ENCODE measurements at places on chromosomes 2 and 18.

GRCh38 chr2:60528281-60529020 lies 25.0 kb downstream of the BCL11A start:
- no peaks in the 10 kb centered on the region for H3K27me3 ChIP-seq
- no peak for DNase-seq
- H3K36me3 ChIP-seq, result no peaks in the 10 kb centered on the region
- H3K4me1 ChIP-seq, result no peaks in the 10 kb centered on the region
- H3K4me3 ChIP-seq, result no peak overlapping the region
- H3K27ac ChIP-seq, result no peak overlapping the region

- DNase-seq, result no peak
- no peaks in the 10 kb centered on the region for H3K36me3 ChIP-seq
- no peak overlapping the region for H3K4me3 ChIP-seq
- H3K4me1 ChIP-seq, result peaks cover 40% of the 10 kb centered on the region
- H3K27me3 ChIP-seq, result no peaks in the 10 kb centered on the region
These were observed 16.9 kb upstream of the ILKAP start for GRCh38 chr2:238220274-238220891.

GRCh38 chr2:237692601-237693290 lies 65.4 kb downstream of the LRRFIP1 start:
- DNase-seq, result no peak
- H3K27ac ChIP-seq, result peak overlapping the region; percentile 94
- no peaks in the 10 kb centered on the region for H3K4me1 ChIP-seq

GRCh38 chr2:37730037-37730818 lies 58.8 kb upstream of the CDC42EP3 start:
- no peaks in the 10 kb centered on the region for H3K36me3 ChIP-seq
- H3K27ac ChIP-seq, result no peak overlapping the region
- DNase-seq, result no peak

DNA sequence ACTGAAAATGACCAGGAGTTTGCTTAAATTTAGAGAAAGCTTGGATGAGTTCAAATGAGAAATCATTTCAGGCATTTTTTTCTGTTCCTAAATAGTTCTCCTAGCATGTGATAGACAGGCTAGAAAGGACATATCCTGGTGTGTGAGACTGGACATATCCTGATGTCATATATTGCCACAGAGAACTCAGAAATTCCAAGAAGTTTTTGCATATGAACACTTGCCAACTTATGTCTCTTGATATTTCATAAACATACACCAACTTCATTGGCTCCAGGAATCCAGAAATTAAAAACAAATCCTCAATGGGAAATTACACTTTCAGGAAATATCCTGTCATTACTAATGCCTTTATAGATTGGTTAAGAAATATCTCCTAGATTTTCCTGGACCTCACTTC lies 2.9 kb upstream of the SERPINB4 start:
- DNase-seq, result no peak
- H3K36me3 ChIP-seq, result no peaks in the 10 kb centered on the region
- H3K4me3 ChIP-seq, result no peak overlapping the region
- H3K27me3 ChIP-seq, result no peaks in the 10 kb centered on the region

- H3K27me3 ChIP-seq, result no peaks in the 10 kb centered on the region
- no peak overlapping the region for H3K27ac ChIP-seq
- no peaks in the 10 kb centered on the region for H3K36me3 ChIP-seq
- H3K4me3 ChIP-seq, result no peak overlapping the region
These were observed 38.6 kb upstream of the NOTO start for GRCh38 chr2:73163483-73164367.

DNA sequence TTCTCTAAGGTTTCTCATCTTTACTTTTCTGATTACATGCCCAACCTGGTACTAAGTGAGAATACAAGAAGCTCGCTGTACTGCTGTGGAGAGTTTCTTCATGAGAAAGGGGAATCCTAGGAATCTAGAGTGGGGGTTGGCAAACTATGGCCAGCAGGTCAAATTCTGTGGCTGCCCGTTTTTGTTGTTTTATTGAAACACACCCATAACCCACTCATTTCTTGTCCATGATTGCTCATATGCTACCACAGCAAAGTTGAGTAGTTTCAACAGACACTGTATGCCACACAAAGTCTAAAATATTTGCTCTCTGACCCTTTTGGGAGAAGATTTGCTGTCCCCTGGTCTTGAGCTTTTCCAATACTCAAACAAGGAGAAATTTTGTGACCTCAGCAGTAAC lies 58.8 kb downstream of the C2orf74 start:
- peaks cover 57% of the 10 kb centered on the region for H3K36me3 ChIP-seq
- no peak for DNase-seq
- H3K27me3 ChIP-seq, result no peaks in the 10 kb centered on the region
- no peak overlapping the region for H3K4me3 ChIP-seq
- no peak overlapping the region for H3K27ac ChIP-seq

DNA sequence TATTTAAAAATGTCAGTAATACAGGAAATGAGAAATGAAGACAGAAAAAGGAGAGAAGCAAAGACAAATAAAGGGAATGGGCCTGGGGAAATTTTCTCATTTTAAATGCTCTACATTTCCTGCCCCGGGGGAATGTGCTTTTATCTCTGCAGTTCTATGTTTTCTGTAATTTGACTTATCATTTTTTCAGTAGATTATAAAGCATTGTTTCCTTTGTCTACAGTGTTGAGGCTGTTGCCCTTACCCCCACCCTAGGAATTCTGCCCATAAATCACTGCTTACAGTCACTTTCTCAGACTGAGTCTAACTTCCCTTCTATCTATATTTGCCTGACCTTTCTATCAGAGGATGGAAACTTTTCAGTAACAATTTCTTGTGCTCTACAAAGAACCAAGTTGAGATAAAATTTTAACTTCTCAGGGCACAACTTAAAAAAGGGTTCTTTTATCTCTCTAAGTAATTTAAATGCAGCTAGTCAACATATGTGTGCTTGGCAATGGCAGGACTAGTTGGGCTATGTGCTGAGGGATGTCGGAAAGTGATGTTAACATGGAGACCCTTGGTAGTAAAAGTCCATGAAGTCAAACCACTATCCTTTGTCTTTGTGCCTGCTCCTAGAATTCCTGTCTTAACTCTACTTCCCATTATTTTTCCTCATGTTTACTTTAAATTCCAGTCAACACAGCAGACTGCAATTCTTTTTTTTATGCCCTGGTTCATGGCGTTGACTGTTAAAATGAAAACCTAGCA lies 146.5 kb upstream of the MMADHC start:
- H3K4me1 ChIP-seq, result peaks cover 14% of the 10 kb centered on the region
- H3K27ac ChIP-seq, result no peak overlapping the region
- DNase-seq, result no peak
- no peaks in the 10 kb centered on the region for H3K36me3 ChIP-seq

GRCh38 chr2:105674859-105675541 lies 69.7 kb upstream of the NCK2 start:
- no peaks in the 10 kb centered on the region for H3K4me1 ChIP-seq
- no peak overlapping the region for H3K27ac ChIP-seq
- no peak for DNase-seq
- H3K4me3 ChIP-seq, result no peak overlapping the region

GRCh38 chr2:182977463-182977862 lies 60.8 kb downstream of the NCKAP1 start:
- no peak for DNase-seq
- no peaks in the 10 kb centered on the region for H3K4me1 ChIP-seq
- no peaks in the 10 kb centered on the region for H3K27me3 ChIP-seq
- H3K4me3 ChIP-seq, result no peak overlapping the region

GRCh38 chr2:236558993-236559978 lies 10.3 kb upstream of the ACKR3 start:
- H3K36me3 ChIP-seq, result no peaks in the 10 kb centered on the region
- H3K4me1 ChIP-seq, result no peaks in the 10 kb centered on the region
- H3K27me3 ChIP-seq, result no peaks in the 10 kb centered on the region
- H3K4me3 ChIP-seq, result no peak overlapping the region

DNA sequence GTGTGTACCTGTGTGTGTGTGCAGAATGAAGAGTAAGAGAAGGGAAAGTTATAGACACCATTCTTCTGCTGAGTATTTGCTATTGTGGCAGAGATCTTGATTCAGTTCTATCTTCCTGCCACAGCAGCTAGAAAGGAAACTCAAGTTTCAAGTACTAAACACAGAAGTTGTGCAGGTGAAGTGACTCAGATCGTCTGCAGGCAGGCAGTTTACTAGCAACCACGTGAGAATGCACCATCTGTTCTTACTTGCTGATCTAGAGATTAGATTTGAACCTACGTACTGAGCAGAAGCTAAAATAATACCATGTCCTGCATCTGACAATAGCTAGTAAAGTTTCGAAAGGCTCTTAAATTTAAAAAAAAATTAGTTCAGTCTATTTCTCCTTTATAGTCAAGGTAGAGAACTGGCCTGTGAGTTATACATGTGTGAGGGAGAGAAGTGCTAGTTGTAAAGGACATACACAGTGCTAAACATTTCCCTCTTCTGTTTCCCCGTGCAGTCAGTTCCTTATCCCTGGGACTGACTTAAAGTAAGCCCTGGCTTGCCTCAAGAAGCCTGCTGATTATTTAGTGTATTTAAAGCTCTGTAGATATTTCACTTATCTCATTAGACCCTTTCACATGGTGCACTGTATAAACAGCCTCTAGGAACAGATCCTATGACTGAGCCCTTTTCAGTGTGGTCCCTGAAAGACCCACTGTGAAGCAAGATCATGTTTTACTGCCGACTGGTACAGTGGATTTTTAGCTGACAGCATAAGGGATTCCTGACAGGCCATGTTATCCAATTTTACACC lies 45.0 kb downstream of the SLC38A11 start:
- H3K36me3 ChIP-seq, result no peaks in the 10 kb centered on the region
- no peaks in the 10 kb centered on the region for H3K27me3 ChIP-seq
- DNase-seq, result no peak
- H3K4me1 ChIP-seq, result no peaks in the 10 kb centered on the region
- H3K27ac ChIP-seq, result no peak overlapping the region

GRCh38 chr18:2223449-2223848 lies 347.9 kb downstream of the METTL4 start:
- no peaks in the 10 kb centered on the region for H3K27me3 ChIP-seq
- H3K4me1 ChIP-seq, result no peaks in the 10 kb centered on the region
- no peak for DNase-seq
- H3K4me3 ChIP-seq, result peak overlapping the region; percentile 39

- H3K27me3 ChIP-seq, result no peaks in the 10 kb centered on the region
- no peak for DNase-seq
- peak overlapping the region; percentile 33 for H3K4me3 ChIP-seq
These were observed 4.3 kb downstream of the COL3A1 start for GRCh38 chr2:188978291-188979081.

GRCh38 chr2:201907563-201907881 lies 101.2 kb downstream of the CDK15 start:
- no peak overlapping the region for H3K4me3 ChIP-seq
- H3K36me3 ChIP-seq, result no peaks in the 10 kb centered on the region
- no peak for DNase-seq

- H3K36me3 ChIP-seq, result no peaks in the 10 kb centered on the region
- no peak overlapping the region for H3K4me3 ChIP-seq
- H3K4me1 ChIP-seq, result peaks cover 18% of the 10 kb centered on the region
- DNase-seq, result no peak
- H3K27me3 ChIP-seq, result no peaks in the 10 kb centered on the region
- H3K27ac ChIP-seq, result no peak overlapping the region
These were observed 5.6 kb downstream of the METTL5 start for GRCh38 chr2:169819106-169819505.

DNA sequence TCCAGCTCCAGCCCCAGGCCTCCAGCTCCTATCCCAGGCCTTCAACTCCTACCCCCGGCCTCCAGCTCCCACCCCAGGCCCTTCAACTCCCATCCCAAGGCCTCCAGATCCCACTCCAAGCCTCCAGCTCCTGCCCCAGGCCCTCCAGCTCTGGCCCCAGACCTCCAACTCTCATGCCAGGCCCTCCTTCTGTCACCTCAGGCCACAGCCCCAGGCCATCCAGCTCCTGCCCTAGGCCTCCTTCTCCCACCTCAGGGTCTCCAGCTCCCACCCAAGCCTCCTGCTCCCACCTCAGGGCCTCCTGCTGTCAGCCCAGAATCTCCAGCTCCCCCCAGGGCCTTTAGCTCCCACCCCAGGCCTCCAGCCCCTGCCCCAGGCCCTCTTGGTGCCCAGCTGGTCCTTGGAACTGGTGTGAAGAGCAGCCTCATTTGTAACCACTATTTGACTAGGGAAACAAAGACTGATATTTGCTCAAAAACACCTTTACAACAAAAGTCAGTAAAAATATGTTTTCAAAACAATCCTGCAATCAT lies 67.8 kb upstream of the SALL3 start:
- no peaks in the 10 kb centered on the region for H3K36me3 ChIP-seq
- no peaks in the 10 kb centered on the region for H3K4me1 ChIP-seq
- no peak overlapping the region for H3K4me3 ChIP-seq
- no peak overlapping the region for H3K27ac ChIP-seq
- DNase-seq, result no peak

GRCh38 chr2:188285049-188285448 lies 6.6 kb upstream of the GULP1 start:
- H3K4me3 ChIP-seq, result no peak overlapping the region
- no peaks in the 10 kb centered on the region for H3K36me3 ChIP-seq
- no peak for DNase-seq
- no peaks in the 10 kb centered on the region for H3K27me3 ChIP-seq
- no peak overlapping the region for H3K27ac ChIP-seq
- H3K4me1 ChIP-seq, result no peaks in the 10 kb centered on the region

DNA sequence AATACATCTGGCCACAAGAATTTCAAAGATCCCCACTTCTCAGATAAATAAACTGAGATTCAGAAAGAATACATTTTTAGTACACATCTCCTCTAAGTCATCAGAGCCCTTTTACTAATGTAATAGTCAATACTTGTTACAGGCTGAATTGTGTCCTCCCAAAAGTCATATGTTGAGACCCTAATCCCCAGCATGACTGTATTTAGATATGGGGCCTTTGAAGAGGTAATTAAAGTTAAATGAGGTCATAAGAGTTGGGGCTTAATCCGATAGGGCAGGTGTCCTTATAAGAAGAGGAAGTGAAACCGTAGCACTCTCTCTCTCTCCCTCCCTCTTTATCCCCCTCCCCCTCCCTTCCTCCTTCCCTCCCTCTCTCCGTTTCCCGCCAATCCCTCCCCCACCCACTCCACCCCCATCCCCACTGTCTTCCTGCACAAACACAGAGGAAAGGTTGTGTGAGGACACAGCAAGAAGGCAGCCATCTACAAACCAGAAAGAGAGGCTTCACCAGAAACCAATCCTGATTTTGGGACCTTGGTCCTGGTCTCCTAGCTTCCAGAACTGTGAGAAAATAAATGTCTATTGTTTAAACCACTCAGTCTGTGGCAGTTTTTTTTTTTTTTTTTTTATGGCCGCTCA lies 66.6 kb upstream of the ZNF397 start:
- peaks cover 17% of the 10 kb centered on the region for H3K4me1 ChIP-seq
- no peaks in the 10 kb centered on the region for H3K36me3 ChIP-seq
- DNase-seq, result no peak
- no peak overlapping the region for H3K4me3 ChIP-seq
- no peaks in the 10 kb centered on the region for H3K27me3 ChIP-seq
- peak overlapping the region; percentile 22 for H3K27ac ChIP-seq

GRCh38 chr2:175567435-175568061 lies 386.0 kb upstream of the ATP5MC3 start:
- no peak for DNase-seq
- no peaks in the 10 kb centered on the region for H3K36me3 ChIP-seq
- H3K4me1 ChIP-seq, result no peaks in the 10 kb centered on the region
- no peaks in the 10 kb centered on the region for H3K27me3 ChIP-seq

Data from tibial nerve (tissue), 4 donors.